ENCODE measurements at places on chromosomes 6 and 20.

GRCh38 chr20:36736451-36737182, 9.3 kb downstream of the NDRG3 start:
- no peak for DNase-seq

GRCh38 chr20:57034001-57034400, 232.4 kb downstream of the BMP7 start:
- DNase-seq: no peak

GRCh38 chr6:55293116-55293515, 34.2 kb upstream of the GFRAL start:
- no peak for DNase-seq

GRCh38 chr6:154370545-154370944, 13.9 kb upstream of the IPCEF1 start:
- DNase-seq: no peak

DNA sequence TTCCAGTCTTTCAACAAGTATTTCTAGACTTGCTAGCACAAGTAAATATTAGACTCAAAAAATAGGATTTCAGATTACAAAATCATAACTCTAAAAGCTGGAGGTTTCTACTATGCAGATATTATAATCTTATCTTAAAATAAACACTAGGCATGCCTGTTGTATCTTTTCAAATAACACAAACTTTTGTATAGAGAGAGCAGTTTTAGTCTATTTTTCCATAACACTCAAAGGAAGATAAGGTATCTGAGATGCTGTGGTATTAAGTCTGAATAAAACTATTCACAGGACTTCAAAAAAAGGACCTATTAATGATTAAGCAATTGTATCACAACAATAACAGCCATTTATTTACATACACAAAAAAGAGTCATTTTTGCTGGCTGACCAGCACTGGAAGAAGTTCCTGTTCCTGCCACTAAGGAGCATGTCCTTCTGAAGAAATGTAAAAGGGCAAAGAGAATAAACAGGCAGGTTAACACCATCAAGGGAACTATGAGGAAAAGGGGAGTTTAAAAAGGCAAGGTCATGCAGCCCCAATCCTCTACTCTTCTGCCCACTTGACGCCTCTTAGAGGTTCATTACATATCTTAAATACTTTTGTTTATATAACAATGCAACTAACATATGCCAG, 39.4 kb downstream of the REPS1 start:
- DNase-seq: no peak

DNA sequence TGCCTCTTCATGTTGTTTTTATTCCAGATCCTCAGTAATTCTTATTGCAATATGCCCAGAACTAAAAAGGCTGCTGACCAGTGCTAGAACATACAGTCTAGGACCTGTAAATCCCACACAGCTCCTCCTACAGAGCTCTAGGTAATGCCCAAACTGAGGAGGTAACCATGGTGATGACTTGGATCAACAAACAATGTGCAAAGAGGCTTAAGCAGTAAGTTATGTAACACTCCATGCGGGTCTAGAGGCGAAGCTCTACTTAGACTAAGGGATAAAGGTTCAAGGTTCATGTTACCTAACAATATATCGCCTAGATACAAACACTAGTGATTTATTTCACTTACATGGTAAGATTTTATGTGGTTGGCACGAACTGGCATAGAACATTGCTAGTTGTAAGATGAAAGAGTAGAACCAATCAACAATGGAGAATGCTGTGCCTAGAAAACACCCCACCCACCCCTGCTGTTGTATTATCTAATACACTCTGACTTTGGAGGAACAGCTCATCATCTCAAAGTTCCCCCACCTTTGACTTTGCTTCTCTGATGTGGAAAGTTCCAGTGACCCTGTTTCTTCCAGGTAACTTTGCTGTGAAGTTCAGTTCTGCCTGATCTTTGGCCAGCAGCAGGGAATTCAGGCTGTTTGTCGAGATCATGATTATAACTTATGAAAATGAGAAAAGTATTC, 242.4 kb downstream of the ALDH8A1 start:
- DNase-seq: no peak

GRCh38 chr6:28336284-28337120, 554 bp upstream of the ZSCAN31 start:
- no peak for DNase-seq

DNA sequence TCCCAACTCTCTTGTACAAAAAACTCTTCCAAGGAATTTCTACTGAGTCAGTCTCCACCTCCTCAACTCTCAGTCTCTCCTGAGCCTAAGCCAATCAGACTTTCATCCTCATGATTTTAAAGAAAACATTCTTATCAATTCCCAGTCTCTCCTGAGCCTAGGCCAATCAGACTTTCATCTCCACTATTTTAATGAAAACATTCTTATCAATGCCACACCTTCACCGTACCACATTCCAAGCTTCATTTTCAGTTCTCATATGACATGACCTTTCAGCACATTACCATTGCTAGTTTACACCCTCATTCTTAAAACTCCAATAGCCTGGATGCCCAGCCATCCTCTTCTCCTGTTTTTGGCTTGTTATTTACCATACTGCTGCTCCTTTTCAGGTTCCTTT, 42.5 kb downstream of the SYNE1 start:
- DNase-seq: no peak

GRCh38 chr6:44266347-44266746, 996 bp upstream of the NFKBIE start:
- no peak for DNase-seq

DNA sequence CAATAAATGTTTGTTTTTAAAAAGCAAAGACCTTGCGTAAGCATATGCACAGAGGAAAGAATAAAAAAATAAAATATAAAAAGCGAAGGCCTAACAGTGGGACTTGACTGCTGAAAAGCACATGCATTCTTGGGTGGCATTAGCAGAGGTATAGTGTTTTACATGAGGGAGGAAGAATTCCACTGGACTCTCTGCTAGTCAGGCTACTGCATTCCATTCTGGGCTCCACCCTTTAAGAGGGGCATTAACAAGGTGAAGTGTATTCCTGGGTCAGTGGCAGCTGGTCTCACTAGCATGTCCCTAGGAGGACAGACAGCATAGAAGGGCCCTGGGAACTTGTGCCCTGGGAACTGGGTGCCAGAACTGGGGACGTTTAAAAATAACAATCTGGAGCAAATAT, 134.1 kb downstream of the SOBP start:
- no peak for DNase-seq

- no peak for DNase-seq
Observed at GRCh38 chr6:35086282-35086632, 54.9 kb downstream of the TCP11 start.

GRCh38 chr20:39897781-39898466, 791.1 kb downstream of the MAFB start:
- no peak for DNase-seq

GRCh38 chr20:13771853-13772453, 12.8 kb downstream of the ESF1 start:
- no peak for DNase-seq

DNA sequence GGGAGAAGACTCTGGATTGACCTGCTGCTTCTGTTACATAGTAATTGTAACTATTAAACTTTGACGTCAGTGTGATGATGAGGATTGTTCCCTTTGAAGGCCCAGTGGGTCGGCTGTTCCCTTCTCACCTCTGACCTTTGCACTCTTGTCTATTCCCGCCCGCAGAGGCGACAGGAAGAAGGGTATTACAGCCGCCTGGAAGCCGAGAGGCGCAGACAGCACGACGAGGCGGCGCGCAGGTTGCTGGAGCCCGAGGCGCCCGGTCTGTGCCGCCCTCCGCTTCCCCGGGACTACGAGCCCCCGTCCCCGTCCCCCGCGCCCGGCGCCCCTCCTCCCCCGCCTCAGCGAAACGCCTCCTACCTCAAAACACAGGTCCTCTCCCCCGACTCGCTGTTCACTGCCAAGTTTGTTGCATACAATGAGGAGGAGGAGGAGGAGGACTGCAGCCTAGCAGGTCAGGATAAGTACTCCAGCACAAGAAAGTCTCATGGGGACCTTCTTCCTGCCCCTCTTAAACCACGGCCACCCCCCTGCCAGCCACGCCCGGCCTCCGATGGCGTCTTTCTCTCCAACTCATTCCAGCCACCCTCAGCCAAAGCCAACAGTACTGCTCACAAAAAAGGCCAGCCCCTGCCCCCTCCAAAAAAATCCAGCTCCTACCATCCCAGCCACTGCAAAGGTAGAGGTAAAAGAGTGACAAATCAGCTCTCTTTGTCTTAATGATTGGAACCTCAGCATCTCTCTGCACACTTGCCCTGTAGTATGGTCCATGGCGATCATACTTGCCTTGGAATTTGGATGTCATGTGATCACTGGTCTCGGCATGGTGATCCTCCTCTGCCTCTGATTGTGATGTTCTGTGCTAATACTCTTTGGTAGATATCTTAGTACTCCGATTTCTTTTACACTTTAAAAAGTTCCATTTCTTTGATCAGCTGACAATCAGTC, 31.6 kb upstream of the KIF25 start:
- no peak for DNase-seq

- no peak for DNase-seq
Observed at GRCh38 chr6:43509142-43509983, 783 bp downstream of the LRRC73 start.

DNA sequence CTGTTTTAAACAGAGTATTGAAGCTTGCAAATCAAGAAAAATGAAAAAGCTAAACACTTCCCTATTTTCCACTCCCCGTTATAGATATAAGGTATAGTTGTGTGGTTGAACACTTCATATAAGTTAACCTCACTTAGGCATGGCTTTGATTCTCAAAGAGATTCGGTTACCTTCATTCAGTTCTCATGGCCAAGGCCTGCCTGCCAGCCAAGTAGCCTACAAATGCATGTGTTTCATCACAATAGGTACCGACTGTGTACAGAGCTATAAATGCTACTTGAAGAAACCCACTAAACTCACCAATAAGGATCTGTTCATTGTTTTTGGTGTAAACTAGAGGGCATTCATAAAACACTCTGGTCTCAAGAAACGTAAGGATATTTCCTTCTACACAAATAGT, 27.8 kb downstream of the PM20D2 start:
- no peak for DNase-seq

GRCh38 chr6:119137194-119138072, 59.0 kb upstream of the FAM184A start:
- no peak for DNase-seq

GRCh38 chr6:97665446-97665845, 382.4 kb upstream of the MMS22L start:
- DNase-seq: no peak

GRCh38 chr20:49758781-49759180, 45.1 kb upstream of the B4GALT5 start:
- DNase-seq: no peak

GRCh38 chr6:128704601-128705000, 178.3 kb upstream of the LAMA2 start:
- DNase-seq: no peak

GRCh38 chr6:27834879-27835549, 77.2 kb downstream of the OR2B2 start:
- DNase-seq: no peak

- no peak for DNase-seq
Observed at GRCh38 chr6:134482593-134483270, 164.8 kb upstream of the SGK1 start.

GRCh38 chr20:59124296-59125029, 39.2 kb upstream of the ZNF831 start:
- DNase-seq: no peak

DNA sequence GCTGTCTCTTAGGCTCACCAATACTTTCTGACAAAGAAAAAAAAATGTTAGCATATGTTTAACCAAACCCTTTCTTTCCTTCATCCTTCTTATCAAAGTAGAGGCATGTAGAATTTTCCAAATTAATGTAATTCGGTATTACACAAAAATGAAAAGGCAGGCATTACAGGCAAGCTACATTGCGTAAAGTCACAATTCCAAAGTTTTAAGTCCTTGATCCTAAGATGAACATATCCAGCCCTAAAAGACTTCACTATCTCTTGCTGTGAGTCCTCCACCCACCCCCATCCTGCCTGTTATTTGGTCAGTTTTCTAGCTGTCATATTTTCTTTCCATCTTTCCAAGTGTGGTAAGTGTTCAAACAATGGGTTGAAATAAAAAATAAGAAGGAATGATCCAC, 12.1 kb upstream of the TENT5A start:
- no peak for DNase-seq

DNA sequence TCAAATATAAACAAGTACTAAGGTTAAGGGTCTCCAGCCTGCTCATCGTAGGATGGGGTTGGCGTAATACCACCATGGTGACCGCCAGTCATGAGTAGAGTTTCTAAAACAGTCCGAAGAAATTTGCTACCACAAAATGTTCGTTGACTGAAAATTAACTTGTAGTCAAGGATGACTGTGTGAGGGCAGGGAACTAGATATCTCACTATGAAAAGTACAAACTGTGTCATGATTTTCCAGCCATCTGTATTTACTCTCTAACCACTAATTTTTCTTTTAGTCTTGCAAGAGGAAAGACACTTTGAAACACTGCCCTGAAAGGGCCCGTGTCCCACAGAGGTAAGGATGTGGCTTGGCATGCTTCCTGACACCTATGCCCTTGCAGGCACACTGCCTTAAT, 99.7 kb downstream of the IRF4 start:
- DNase-seq: no peak

DNA sequence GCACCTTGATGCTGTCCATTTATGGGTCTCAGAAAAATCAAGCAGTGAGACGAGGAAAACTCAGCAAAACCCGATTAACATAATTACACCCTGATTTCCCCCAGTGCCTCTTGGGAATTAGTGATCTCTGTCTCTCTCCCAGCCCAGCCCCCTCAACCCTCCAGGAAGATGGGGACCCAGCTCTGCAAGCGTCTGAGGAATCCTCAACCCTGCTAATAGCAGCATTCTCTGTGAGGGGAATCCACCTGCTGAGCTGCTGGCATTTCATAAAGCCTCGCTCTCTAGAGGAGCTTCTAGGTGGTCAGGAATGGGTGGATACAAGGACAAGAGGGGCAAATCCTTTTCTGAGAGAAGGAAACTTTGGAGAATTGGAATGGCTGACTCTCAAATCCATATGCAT, 13.9 kb downstream of the NR2E1 start:
- no peak for DNase-seq

- DNase-seq: no peak
Observed at GRCh38 chr20:20130399-20130798, 78.1 kb downstream of the CFAP61 start.

All from stimulated activated CD4-positive, alpha-beta T cell treated with anti-CD3 and anti-CD28 coated beads, Interleukin-12 subunit alpha, Interleukin-12 subunit beta, amount 100 ng/mL, for 24 hours (primary cell).